ENCODE measurements at places on chromosomes 13 and 19.

DNA sequence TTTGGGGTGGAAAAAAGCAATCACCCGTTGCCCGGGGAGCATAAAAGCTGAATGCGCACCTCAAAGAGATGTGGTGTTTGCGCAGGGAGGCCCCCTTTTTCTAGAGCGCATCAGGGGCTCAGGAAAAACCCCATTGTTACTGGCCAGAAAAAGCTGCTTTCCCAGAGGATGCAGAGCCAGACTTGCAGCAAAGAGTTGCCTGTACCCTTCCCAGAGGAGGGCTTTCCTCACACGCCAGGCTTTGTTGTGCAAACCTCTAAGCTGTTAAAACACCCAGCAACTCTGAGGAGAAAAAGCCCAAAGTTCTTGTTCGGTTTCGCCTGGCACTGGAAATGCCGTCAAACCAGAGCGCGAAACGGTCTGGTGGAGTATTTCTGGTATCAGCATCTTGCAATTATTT is 29.3 kb downstream of the GSX1 start:
- no peak for DNase-seq

- no peak for DNase-seq
These were observed at the start of gene IGFLR1 for GRCh38 chr19:35742121-35742724. Gene IGFLR1 (minus strand): TSS chr19:35742452. CDS start chr19:35741180, 1,272 bp downstream.

DNA sequence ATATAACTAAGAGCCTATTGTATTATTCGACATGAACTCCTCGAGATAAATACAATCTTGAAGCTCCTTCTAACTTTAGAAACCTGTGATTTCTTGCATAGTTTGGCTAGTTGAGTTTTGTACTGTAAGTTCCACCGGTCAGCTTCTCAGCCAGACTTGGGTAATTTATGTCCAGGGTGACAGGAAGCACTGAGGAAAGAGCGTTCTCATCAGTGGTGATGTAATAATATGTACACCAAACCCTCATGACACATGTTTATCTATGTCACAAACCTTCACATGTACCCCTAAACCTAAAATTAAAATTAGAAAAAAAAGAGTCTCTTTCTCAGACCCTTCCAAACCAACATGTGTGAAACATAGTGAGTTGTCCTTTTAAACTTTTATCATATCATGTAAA is 205.7 kb downstream of the KCNRG start:
- DNase-seq, result no peak

- DNase-seq, result no peak
These were observed 13.5 kb downstream of the WIZ start for GRCh38 chr19:15436012-15436825.

- no peak for DNase-seq
These were observed 223.9 kb downstream of the LHFPL6 start for GRCh38 chr13:39379118-39379517.

- DNase-seq, result no peak
These were observed 6.3 kb downstream of the HAUS5 start for GRCh38 chr19:35618857-35619256.

GRCh38 chr13:95660981-95661581 is 15.9 kb upstream of the DNAJC3 start:
- no peak for DNase-seq

DNA sequence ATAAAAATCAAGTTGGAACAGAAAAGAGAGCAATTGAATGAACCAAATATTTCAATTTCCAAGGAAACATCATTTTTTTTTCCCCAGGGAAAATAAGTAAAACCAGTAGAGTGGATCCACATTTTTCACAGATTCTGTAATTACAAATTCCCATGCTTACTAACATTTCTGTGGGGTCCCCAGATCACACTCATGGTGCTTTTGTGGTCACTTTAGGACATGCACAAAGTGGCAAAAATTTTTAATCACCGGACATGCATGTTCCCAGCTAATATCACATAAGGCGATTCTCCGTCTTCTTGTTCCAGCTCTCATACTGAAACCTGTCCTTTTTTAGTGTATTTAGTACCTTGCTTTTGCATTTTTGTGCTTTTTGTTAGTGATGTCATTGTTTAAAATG is 748.2 kb upstream of the SLITRK1 start:
- DNase-seq, result no peak

DNA sequence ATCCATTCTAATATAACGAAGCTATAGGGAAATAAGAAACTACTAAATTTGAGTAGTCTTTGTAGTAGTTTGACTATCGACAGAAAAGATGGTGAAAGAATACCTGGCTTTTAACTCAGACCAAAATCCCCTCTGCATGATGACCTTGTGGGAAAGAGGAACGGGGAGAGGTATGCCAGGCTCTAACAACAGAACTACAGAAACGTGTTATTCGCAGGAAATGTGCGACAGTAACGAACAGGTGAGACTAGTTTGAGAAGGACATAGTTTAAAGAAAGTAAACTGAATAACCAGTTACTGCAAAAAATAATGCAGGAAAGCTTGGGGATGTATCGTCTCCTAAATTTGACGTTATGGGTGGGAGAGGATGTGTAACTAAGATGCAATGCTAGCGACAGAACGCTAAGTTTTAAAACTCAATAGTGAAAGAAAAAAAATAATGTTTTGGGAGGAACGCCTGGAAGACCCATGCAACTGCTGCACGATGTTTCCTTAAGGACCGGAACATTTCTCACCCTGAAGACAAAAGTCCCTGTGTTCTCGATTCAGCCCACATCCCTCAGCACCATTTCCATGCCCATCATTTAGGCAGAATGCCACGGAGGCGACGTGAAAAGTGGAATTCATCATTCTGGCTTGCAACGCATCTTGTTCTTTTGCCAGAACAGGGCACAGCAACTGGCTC is 1.6 kb upstream of the RAP2A start:
- DNase-seq, result no peak

DNA sequence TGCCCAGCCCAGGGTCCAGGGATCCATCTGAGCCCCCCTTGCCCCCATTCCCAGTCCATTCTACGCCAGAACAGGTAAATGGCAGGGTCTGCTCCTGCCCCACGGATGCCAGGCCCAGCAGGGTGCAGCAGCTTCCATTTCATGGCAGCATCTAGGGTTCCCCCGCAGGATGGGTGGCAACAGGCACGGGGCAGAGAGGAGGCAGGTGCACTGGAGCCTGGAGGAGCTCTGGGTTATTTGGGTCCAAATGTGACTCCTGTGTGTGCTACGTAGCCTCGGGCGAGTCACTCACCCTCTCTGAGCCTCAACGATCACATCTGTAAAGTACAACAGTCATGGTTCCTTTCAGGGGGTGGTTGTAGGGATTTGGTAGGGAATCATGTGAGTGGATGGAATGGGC is 27.4 kb downstream of the IL12RB1 start:
- DNase-seq, result no peak
